A549 treated with GW870086 at 1 μM for 4 hours (cell line): ENCODE measurements at places on chromosomes 1 and 21. TPM values are rescaled to one million over a fixed set of nuclear protein-coding genes. Genes with fewer than 3 reads are reported as not detected.

Gene LCA5L
- total RNA-seq, result 0.89 to 1.6 TPM (median 1.3 TPM) in 5 replicates

Gene TSPEAR
- total RNA-seq, result not detected in 5 replicates

Gene SPATA45
- total RNA-seq, result not detected in 5 replicates

Gene METTL13
- total RNA-seq, result 38.4 to 45.9 TPM (median 45.1 TPM) in 5 replicates

Gene CD1B
- not detected in 5 replicates for total RNA-seq

Gene GJA5
- total RNA-seq, result 0.05 to 0.09 TPM in 2 of 5 replicates, not detected in the others

Gene OR2M3
- not detected in 5 replicates for total RNA-seq

Gene KIFAP3
- total RNA-seq, result 9.7 to 13.4 TPM (median 12.8 TPM) in 5 replicates

Gene FAM163A
- total RNA-seq, result not detected in 5 replicates

Gene CNIH3
- total RNA-seq, result 0.51 to 1.0 TPM (median 0.55 TPM) in 5 replicates

Gene FCRL6
- total RNA-seq, result not detected in 5 replicates

Gene SELP
- total RNA-seq, result not detected in 5 replicates

Gene S100A7A
- total RNA-seq, result not detected in 5 replicates

Gene BRDT
- not detected in 5 replicates for total RNA-seq

Gene HNRNPCL2
- total RNA-seq, result not detected in 5 replicates

Gene PLA2G2F
- total RNA-seq, result not detected in 5 replicates

Gene RNU1-1
- total RNA-seq, result 36.3 TPM in 1 of 5 replicates, not detected in the others

Gene CCDC17
- total RNA-seq, result 0.23 to 0.50 TPM (median 0.42 TPM) in 5 replicates

Gene CA6
- total RNA-seq, result not detected in 5 replicates

Gene TRIM46
- 1.8 to 2.9 TPM (median 2.6 TPM) in 5 replicates for total RNA-seq

Gene CAMK1G
- 0.16 to 0.51 TPM (median 0.26 TPM) in 5 replicates for total RNA-seq

Gene OR2C3
- total RNA-seq, result not detected in 5 replicates

Gene ZNF593OS
- 0.26 to 0.31 TPM in 2 of 5 replicates, not detected in the others for total RNA-seq

Gene CD84
- not detected in 5 replicates for total RNA-seq

Gene SPRR5
- total RNA-seq, result not detected in 5 replicates

Gene NAV1
- 5.6 to 10.1 TPM (median 9.5 TPM) in 5 replicates for total RNA-seq

Gene CATSPER4
- total RNA-seq, result not detected in 5 replicates

Gene GJC2
- total RNA-seq, result 0.17 to 0.53 TPM (median 0.40 TPM) in 5 replicates

Gene TEKT2
- total RNA-seq, result not detected in 5 replicates

Gene RAB42
- total RNA-seq, result 2.7 to 4.0 TPM (median 3.2 TPM) in 5 replicates

Gene SLC30A1
- 20.2 to 25.2 TPM (median 23.1 TPM) in 5 replicates for total RNA-seq

Gene PRKAA2
- total RNA-seq, result 1.5 to 2.5 TPM (median 2.0 TPM) in 5 replicates

Gene FCRL5
- total RNA-seq, result not detected in 5 replicates

Gene CDA
- total RNA-seq, result 32.0 to 43.5 TPM (median 33.4 TPM) in 5 replicates

Gene FMN2
- total RNA-seq, result 3.7 to 5.5 TPM (median 4.9 TPM) in 5 replicates

Gene FAM78B
- 0.21 to 0.52 TPM (median 0.35 TPM) in 5 replicates for total RNA-seq

Gene CADM3
- total RNA-seq, result 0.06 to 0.19 TPM (median 0.09 TPM) in 4 of 5 replicates, not detected in the other

Gene VCAM1
- not detected in 5 replicates for total RNA-seq

Gene CD1C
- not detected in 5 replicates for total RNA-seq

Gene CYYR1
- not detected in 5 replicates for total RNA-seq

Gene FNDC5
- total RNA-seq, result 0.32 to 0.74 TPM (median 0.62 TPM) in 5 replicates

Gene AADACL3
- not detected in 5 replicates for total RNA-seq

Gene PTPN22
- total RNA-seq, result not detected in 5 replicates
